ENCODE measurements at places on chromosomes 2 and 18.

DNA sequence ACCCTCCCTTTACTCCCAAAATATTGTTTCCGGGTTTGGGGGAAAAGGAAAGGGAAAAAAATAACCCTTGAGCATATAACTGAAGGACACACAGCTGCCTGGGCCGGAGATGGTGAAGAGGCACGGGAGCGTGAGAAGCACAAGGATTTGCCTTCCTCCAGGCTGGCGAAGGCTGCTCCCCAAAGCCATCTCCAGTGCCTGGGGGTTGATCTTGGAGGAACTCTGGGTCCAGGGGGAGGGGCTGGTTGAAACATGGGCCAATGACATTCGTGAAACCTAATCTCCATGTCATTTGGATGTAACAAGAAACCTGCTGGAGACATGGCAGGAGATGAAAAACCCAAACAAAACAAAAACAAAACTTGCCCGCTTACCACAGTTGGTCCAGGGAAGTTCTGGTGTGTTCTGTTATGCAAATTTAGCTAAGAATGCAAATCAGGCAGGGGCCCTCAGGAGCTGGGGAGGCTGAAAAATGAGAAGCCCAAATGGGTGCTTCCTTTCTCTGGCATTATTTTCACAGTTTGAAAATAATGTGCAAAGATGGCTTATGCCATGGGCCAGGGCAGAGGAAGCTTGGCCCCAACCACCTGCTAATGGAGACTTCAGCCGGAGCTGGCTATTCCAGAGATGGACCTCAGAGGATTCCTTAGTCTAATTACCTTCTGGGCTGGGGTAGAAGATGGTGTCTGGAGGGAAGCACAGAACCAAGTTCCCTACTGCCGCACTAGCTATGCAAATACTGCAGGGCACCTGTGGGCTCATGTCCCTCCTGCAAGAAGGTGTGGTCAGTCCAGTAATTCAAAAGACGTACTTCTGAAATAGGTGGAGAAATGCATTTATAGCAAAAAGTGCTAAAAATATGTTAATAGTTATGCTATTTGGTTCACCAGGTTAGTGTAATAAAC, 180.9 kb downstream of the BCL2 start:
- no peak for DNase-seq

- no peak for DNase-seq
Measured at GRCh38 chr2:225164401-225165050, 122.3 kb upstream of the DOCK10 start.

- DNase-seq, result no peak
Measured at GRCh38 chr2:220815698-220816097, 756.4 kb downstream of the EPHA4 start.

GRCh38 chr2:125313806-125314205, 1288.7 kb downstream of the CNTNAP5 start:
- no peak for DNase-seq

DNA sequence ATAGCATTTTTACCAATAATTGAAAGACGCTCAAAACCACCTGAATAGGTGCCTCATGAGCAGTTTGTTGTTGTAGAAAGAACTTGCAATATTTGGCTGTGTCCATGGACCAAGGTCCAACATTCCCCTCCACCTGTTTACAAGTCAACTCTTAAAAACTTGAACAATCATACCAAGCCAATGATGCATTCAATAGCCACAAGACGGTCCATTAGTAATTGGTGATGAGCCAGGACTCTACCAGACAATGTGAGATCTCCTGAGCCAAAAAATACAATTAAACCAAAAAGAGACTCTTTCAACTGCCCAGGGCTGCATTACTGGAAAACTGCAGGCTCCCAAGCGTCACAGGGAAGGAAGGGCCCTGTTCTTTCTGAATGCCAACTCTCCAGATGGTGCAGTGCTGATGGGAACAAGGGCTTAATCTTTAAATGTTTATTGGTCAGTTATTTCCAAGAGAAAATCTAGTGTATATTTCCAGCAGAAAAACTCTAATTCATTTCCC, 118.8 kb upstream of the EPB41L3 start:
- DNase-seq, result no peak

- DNase-seq, result no peak
Measured at GRCh38 chr18:8153887-8154583, 455.2 kb upstream of the RAB12 start.

- DNase-seq, result peak; percentile 83
Measured at GRCh38 chr2:192194866-192195547, at the start of gene TMEFF2. TSS of gene TMEFF2 (minus strand) at chr2:192194933. CDS start at chr2:192194524, 409 bp downstream.

DNA sequence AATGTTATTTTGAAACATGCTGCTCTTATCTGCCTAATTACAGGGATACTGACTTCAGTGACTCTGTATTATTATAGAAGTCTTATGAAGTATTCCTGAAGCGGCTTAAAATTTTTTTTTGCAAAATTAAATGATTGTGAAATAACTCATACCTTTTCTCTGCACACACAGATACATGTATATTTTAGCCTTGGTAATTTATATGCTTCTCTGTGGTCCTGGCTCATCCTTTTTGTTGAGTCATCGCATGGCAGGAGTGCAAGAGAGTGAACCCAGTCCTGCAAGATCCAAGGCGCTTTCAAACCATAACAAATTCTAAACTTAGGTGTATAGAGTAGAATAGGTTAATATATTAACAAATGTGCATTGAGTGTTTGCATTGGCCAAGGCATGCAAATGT, 8.6 kb downstream of the CCNT2 start:
- no peak for DNase-seq

DNA sequence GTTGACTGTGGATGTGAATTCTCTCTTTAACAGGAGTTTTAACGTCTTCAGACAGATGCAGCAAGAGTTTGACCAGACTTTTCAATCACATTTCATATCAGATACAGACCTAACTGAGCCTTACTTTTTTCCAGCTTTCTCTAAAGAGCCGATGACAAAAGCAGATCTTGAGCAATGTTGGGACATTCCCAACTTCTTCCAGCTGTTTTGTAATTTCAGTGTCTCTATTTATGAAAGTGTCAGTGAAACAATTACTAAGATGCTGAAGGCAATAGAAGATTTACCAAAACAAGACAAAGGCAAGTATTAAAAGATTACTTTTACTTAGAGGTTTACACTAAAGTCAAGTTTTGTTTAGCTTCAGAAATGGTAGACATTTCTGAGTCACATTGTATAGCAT, 30.2 kb upstream of the TYMS start:
- DNase-seq, result no peak

DNA sequence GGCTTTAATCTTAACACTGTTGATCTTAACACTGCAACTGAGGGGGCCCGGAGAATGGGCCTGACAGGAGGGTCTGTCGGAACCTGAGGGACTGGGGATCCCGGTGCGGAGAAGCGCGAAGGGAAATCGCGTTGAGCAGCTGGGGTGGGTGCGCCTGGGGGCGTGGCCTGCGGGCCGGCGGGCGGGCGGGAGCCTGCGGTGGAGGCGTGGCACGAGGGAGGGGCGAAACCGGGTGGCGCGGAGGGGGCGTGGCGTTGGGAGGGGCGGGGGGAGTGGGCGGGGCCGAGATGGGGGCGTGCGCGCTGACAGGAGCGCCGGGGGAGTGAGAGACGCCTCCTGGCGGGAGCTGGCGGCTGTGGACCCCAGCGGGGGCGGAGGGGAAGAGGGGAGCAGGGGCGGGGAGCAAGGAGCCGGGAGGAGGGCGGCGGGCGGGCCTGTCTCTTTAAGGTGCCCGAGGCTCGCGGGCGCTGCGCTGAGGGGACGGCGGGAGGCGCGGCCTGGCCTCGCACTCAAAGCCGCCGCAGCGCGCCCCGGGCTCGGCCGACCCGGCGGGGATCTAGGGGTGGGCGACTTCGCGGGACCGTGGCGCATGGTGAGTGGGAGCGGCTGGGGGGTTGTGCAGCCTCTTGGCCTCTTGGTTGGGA, at the start of gene TWSG1:
Gene TWSG1 (plus strand): TSS at position 445 of the 644 bp plus-strand sequence. CDS start 2,457 bp downstream, outside the sequence.
- DNase-seq, result peak; percentile 92

DNA sequence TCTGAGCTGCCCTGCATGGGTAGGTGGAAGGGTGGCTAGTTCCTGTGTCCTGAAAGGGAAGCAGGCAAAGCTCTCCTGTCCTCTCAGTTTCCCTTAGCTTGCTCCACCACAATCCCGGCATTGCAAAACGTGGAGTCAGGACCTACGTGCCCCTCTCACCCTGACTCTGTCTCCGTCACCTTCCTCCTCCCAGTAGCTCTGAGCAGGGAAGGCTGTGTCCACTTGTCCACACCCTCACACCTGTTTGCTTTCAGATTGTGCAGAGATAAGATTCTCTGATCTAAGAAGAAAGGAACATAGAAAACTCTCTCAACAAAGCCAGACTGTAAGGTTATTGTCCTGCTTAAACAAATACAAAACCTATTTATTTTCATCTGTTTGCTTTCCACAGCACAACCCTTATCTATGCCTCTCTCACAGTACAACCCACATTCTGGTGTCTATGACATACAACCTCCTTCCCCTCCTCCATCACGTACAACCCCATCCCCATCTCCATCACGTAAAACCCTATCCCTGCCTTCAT, 79.0 kb downstream of the ALPK2 start:
- DNase-seq, result no peak

- no peak for DNase-seq
Measured at GRCh38 chr2:160469621-160470204, 23.9 kb downstream of the RBMS1 start.

GRCh38 chr2:182245963-182246362, 180.9 kb downstream of the PDE1A start:
- no peak for DNase-seq

DNA sequence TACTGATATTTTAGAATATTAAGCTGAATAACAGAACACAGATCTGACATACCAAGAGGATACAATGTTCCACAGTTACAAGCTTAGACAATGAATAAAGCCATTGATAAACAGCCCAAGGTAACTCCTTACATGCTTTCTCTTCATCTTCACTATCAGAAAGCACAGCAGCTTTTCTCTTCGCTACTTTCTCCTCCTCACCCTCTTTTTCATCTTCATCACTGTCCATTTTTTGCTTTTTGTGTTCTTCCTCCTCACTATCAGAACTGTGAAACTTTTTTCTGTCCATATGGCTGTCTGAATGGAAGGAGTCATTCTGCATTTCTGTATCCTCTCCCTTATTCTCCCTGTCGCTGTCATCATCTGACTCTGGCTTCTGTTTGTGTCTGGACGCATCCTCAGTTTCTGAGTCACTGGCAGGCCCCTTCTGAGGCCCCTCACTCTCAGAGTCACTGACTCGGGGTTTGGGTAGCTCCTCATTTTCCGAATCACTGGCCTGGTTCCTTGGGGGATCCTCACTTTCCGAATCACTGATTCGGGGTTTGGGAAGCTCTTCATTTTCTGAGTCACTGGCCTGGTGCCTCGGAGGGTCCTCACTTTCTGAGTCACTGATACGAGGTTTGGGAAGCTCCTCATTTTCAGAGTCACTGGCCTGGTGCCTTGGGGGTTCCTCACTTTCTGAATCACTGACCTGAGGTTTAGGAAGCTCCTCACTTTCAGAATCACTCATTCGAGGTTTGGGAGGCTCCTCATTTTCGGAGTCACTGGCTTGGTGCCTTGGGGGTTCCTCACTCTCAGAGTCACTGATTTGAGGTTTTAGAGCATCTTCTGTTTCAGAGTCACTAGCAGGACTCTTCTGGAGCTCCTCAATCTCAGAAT, 21.5 kb downstream of the IWS1 start:
- no peak for DNase-seq

DNA sequence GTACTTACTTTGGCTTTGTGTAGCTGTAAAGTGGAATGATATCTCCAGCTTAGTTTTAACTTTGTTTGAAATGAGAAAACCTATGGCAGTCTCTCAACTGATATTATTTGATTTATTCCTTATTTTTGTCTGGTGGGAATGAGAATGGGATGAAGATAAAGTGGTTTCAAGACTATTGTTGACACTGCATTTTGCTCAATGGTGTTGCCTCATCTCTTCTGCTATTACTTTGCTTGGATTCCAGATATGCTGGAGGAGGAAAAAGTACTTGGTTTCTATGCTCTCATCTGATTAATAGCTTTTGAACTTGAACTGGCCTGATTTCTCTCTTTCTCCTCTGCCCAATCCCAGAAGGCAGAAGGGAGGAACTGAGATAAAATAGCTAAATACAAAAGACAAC, 198.2 kb downstream of the CTNNA2 start:
- no peak for DNase-seq

DNA sequence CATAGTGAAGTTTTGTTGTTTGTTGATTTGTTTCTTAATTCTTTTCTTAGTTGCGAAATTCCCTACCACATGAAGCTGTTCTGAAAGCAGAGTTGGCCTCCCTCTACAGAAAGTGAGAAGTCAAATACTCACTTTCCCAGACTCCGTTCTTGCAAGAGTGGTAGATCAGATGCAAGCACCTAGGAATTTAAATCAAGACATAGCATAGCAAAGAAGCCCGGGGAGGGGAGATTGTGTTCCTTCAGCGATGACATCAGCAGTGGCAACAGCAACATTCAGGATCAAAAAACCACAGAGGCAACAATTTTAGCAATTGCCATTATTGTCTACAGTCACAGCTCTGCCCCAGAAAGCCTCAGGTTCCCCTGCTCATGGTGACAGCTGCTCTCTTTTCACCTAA, 580.0 kb downstream of the RNF144A start:
- DNase-seq, result no peak

DNA sequence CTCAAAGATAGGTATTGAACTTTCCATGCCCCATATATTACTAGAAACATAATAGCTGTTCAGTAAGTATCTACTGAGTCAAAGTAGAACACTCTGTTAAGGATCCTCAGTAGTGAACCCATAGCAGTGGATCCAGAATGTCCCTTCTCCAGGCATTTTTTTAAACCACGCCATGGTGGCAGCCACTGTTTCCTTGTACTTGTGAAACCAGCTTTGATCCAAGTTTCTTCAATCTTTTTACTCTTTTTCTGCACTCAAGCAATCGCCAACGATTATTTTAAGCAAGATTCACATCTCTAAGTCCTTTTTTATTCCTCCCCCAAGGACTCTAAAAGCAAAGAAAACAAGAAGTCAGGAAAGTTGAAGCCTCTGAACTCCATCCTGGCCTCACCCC, 291.2 kb upstream of the SLC14A2 start:
- no peak for DNase-seq

DNA sequence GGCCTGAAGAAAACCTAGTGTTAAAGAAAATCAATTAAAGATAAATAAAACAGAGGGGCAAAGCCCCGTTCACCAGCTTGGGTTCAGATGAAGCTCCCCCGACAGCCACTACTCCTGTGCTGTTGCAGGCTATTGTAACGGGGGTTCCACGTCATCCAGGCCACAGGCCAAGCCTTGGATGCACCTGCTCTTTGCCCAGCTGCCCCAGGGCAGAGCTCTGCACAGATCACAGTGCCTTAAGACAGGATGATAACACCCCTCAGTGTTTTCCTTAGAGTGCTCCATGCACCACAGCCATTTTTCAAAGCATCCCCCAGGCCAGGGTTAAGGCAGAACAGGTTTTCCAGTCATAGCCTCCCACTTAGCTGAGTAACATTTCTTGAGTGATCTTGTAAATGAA, 32.0 kb downstream of the FASTKD2 start:
- no peak for DNase-seq

- DNase-seq, result peak; percentile 69
Measured at GRCh38 chr2:136117391-136117841, 533 bp downstream of the CXCR4 start.

DNA sequence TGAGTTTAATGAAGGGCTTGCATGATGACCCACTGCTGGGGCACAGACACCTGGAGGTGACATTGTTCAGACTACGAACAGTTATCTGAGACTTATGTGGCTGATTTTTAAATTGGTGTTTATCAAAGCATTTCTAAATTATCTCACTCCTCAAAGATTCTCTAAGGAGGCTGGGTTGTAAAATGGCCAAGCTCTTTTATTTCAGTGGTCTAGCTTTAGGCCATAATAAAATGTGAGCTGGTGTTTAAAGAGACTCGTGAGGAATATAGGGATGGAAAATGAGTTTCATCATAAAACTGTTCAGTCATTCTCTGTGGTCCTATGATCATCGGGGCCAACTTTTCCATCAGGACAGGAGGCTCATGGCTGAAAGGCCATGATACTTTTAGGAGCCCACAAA, 93.4 kb downstream of the SPP2 start:
- DNase-seq, result no peak

GRCh38 chr2:28155627-28156026, 237.0 kb upstream of the FOSL2 start:
- no peak for DNase-seq
